ENCODE measurements at places on chromosomes 2 and 18. TPM values are rescaled to one million over a fixed set of nuclear protein-coding genes. Genes with fewer than 3 reads are reported as not detected.

GLI2 gene
- total RNA-seq = not detected

SULT1C4 gene
- total RNA-seq = not detected

C2orf66 gene
- total RNA-seq = 0.60 TPM

RAB12 gene
- total RNA-seq = 14.5 TPM

DNA sequence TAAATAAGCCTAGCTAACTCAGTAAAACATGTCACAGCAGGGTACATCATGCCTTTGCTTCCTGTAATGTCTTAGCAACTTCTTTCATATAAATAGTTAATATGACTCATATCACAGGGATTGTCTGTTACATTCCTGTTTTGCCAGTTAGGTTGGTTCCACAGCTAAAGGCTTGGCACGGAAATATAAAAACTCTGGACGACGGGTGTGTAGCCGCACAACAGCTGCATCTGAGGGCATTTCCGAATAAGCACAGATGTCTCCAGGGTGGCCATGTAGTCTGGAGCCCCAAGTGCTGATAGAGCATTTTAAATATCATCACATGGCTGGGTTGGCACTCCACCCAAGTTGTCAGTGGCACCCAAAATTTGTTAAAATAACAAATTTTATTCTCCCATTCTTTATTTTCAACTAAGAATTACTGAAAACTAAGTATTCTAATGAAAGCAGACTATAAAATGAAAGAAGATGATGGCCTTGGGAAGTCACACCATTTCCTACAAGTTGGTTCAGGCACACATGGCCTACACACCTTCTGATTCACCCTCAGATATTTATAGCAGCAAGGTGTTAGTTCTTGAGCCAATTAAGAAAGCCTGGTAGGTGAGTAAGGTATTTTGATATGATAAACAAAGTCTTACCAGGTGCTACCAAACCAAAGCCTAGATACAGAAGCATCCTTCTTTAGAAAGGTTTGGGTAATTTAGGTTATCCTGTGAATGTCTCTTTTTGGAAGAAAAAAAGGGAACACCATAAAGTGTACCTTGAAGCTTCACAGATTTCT is 61.8 kb upstream of the STK17B start:
- peaks cover 100% of the 10 kb centered on the region for H3K4me1 ChIP-seq

GRCh38 chr18:46281185-46282176 is 177.3 kb downstream of the HAUS1 start:
- no peak overlapping the region for H3K27ac ChIP-seq
- H3K36me3 ChIP-seq = no peaks in the 10 kb centered on the region
- no peaks in the 10 kb centered on the region for H3K27me3 ChIP-seq
- peak; percentile 66 for DNase-seq
- H3K4me1 ChIP-seq = peaks cover 14% of the 10 kb centered on the region

- H3K27me3 ChIP-seq = no peaks in the 10 kb centered on the region
- H3K4me1 ChIP-seq = peaks cover 18% of the 10 kb centered on the region
- no peak overlapping the region for H3K27ac ChIP-seq
- H3K36me3 ChIP-seq = no peaks in the 10 kb centered on the region
- no peak overlapping the region for H3K4me3 ChIP-seq
- no peak for DNase-seq
Measured at GRCh38 chr2:109320195-109320922, 191.4 kb downstream of the SH3RF3 start.

DNA sequence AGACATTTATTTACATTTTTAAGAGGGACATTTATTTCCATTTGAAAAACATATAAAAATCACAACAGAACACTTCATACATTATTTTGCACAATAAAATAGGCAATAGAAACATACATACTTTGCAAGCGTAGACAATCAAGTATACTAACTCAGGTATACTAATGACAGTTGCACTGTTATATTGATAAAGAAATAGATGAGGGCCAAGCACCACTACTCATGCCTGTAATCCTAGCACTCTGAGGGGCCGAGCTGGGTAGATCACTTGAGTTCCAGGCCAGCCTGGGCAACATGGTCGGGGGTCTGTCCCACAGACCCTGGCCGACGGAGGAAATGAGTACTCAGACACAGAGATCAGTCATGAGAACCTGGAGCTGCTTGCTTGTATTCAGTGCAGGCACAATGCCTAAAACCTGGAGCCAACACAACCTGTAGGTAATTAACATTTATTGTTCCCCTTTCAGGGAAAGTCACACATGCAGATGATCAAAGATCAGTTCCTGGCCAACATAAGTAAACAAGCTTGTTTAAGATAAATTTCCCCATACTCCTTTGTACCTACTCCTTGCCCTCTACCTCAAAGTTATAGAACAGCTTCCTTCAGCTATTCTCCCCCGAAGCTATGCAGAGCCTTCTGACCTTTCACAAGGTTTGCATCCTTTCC is 1960.2 kb downstream of the SUCLG1 start:
- H3K27ac ChIP-seq = no peak overlapping the region
- H3K4me3 ChIP-seq = no peak overlapping the region
- no peak for DNase-seq
- no peaks in the 10 kb centered on the region for H3K4me1 ChIP-seq
- H3K36me3 ChIP-seq = peaks cover 4% of the 10 kb centered on the region

DNA sequence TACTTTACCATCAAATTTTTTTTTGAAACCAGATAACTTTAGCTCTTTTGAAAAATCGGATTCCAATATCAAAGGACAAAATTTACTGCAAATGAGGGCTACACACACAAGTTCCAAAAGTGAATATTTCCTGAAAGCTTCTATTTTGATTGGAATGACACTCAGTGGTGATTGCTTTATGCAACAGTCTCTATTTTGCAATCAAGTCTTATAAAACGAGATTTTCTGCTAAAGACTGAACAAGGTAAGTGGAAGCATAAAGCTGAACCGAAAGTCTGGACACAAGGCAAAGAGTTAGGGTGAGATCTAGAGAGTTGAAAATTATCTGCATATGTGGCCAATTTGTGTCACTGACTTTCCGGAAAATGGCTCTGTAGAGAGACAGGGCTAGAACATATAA is 145.0 kb upstream of the OSR1 start:
- DNase-seq = no peak
- H3K4me1 ChIP-seq = no peaks in the 10 kb centered on the region
- H3K27ac ChIP-seq = no peak overlapping the region
- H3K36me3 ChIP-seq = no peaks in the 10 kb centered on the region
- H3K4me3 ChIP-seq = no peak overlapping the region
- H3K27me3 ChIP-seq = peaks cover 29% of the 10 kb centered on the region
